ENCODE measurements at places on chromosomes 1 and 21.

DNA sequence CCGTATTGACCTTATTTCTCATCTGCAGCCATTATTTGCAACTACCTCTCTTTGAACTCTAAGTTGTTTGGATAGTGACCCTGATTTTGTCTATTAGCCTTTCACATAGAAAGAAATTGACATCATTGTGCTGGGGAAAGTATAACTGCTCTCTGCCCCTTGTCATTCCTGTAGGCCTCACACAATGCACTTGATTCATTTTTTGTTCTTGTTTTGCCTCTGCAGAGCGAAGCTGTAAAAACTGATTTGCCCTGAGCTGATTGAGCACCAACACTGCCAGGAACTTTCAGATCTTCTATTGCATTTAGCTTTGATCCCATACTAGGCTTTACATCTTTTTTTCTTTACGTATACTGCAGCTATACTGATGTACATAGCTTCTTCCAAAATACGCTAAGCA is 167.2 kb upstream of the PTBP2 start:
- no peak for DNase-seq

GRCh38 chr1:198156111-198156744 is 570 bp upstream of the NEK7 start:
- DNase-seq: peak; percentile 52

GRCh38 chr1:3105167-3105863 is 36.3 kb downstream of the PRDM16 start:
- DNase-seq: no peak

GRCh38 chr1:91555821-91556531 is 55.3 kb downstream of the CDC7 start:
- DNase-seq: no peak

DNA sequence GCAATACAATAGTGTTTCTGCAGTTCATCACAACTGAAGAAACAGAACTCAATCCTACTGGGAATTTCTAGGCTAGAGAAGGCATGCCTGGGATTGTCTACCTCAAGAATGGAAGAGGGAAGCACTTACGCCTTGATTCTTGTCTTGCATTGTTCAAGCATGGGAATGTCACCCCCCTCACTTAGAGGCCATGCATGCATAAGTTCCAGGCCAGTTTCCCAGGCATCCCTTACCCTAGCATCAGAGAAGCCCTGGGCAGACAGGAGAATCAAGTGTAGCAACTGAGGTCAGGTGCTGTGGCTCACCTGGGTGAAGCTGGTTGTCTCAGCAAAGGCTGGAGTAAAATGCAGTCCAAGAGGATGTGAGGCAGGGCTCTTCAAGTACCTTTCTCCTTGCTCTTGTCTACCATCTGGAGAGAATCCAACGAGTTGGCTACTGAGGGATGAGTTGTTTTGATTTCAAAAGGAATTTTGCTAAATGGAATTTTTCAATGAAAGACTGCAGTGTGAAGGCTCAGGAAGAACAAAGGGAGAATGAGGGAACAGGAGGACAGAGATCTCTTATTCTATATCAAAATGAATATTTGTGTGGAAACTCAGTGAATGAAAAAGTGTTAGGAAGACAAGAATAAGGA is 174.3 kb downstream of the NEK7 start:
- no peak for DNase-seq

All from NCI-H2171 (cell line).